ENCODE measurements at places on chromosomes 6 and 20.

DNA sequence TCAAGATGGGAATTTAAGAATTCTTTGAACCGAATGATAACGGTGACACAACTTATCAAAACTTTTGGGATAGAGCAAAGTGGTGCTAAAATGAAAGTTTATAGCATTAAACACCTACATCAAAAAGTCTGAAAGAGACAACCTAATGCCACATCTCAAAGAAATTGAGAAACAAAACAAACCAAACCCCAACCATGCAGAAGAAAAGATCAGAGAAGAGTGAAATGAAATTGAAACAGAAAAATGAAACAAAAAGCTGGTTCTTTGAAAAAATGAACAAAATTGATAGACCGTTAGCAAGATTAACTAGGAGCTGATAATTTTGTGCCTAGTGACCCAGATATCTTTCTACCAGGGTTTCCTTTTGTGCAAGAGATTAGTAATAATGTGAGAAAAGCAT, 248.0 kb upstream of the EYS start:
- DNase-seq, result no peak

- DNase-seq, result no peak
Measured at GRCh38 chr20:44405257-44405656, 49.8 kb downstream of the HNF4A start.

DNA sequence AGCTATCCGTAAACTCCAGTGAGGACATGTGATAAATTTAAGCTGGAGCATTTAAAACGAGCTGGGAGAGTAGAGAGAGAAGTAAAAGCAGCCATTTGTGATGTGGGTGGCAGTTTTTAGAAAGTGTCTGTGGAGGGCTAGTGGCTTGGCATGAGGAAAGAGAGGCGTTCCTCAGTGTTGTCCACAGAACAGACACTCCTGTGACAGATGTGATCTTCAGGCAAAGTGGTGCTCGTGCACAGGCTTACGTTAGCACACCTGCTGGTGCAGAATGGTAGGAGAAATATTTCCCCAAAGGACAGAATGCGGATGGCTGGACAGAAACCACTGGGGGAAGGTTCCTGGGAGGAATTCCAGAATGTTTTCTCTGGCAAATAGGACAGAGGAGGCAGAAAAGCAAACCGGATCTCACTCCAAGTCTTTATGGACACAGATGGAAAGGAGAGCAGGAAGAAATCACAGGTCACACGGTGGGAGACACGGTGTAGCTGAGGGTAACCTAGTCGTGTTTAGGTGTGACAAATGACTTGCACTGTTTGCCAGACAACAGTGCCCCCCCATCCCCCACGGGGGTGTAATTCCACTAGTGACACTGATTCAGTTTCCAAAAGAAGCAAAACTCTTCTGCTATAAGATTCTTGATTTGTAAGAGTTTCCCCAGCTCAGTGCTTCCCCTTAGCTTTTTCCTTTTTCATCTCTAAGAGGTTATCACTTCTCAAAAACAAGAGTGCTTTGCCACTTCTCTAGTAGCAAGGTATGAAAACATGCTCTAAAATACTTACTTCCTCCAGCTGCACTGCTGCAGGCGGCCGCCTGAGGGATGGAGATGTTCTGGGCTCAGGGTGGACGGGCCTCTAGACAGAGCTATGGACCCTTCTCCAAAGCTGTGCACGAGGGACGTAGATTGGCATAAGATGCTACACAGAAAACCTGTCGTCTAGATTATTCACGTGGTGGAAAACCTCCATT, 293.2 kb downstream of the QKI start:
- DNase-seq, result no peak

GRCh38 chr20:1619861-1620444, at the start of gene SIRPB1:
TSS of gene SIRPB1 (minus strand) at chr20:1620009. CDS start at chr20:1619944, 65 bp downstream.
- DNase-seq, result no peak

DNA sequence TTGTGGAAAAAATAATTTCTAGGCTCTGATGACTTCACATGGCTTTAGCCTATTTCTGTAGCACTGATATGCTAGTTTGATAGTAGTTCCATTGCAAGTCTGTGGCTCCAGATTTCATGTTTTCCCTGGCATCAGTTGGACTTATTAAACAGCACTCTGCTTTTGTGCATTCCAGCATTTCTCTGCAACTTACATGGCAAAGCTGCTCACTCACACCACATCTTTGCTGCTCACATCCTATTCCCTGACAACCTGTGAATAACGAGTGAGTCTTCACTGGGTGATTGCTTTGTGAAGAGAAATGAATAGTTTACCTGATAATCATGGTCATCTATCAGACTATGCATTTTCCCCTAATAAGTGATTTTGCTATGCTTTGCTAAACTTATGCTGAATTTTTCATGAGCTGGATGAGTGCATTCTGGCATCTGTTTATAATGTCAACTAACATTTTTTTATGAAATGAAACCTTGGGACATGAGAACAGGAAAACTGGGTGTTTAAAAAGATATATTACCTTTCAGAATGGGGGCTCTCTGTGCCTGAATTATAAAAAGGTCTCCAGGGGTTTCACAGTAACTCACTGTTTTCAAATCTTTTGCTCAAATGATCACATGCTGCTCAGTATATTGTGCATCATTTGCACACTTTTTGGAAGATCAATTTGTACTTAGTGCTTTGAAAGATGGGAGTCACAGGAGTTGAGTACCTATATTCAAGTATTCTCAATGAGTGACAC, 301.8 kb downstream of the TBC1D32 start:
- no peak for DNase-seq

DNA sequence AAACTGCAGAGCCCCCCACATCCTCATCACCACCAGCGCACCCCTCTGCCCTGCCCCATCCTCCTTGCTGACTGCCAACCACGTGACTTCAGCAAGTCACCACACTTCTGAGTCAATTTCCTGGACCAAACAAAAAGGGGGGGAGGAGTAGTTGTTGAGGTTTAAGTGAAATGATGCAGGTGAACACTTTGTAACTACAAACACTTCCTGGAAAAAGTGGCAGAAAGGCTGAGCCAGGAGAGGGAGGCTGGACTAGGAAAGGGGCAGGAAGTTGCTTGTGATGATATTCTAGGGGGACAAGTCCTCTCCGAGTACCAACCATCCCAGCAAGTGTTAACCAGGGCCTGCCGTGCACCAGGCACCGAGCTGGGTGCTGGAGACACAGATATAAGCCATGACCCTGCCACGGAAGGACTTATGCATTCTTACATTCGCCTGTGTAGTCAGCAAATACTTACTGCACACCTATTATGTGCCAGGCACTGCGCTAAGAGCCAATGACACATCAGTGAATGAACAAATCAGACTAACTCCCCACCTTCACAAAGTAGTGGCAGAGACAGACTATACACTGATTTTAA, 67.3 kb downstream of the PREX1 start:
- DNase-seq, result no peak

DNA sequence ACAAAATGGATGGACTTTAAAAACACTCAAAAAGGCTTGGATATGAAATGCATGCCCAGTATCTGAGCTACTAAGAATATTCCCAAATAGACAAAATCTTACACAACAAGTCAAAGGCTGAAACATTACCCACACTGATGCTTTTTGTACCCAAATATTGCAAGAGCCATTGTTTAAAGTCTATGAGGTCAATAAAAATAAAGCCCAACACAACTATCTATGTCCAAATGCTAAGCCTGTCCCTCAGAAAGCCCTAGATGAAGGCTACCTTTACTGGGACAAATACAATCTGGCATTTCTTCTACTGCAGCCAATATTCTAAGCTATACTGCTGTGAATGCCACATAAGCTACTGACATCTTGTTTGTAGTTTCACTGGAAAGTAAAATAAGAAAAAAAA, 54.3 kb downstream of the RALGAPA2 start:
- DNase-seq, result no peak

- DNase-seq, result no peak
Measured at GRCh38 chr6:18335948-18336347, 51.2 kb upstream of the RNF144B start.

- DNase-seq, result no peak
Measured at GRCh38 chr6:99016355-99016754, 68.6 kb upstream of the FBXL4 start.

GRCh38 chr20:58112017-58112781, 116.3 kb downstream of the ANKRD60 start:
- DNase-seq, result no peak

DNA sequence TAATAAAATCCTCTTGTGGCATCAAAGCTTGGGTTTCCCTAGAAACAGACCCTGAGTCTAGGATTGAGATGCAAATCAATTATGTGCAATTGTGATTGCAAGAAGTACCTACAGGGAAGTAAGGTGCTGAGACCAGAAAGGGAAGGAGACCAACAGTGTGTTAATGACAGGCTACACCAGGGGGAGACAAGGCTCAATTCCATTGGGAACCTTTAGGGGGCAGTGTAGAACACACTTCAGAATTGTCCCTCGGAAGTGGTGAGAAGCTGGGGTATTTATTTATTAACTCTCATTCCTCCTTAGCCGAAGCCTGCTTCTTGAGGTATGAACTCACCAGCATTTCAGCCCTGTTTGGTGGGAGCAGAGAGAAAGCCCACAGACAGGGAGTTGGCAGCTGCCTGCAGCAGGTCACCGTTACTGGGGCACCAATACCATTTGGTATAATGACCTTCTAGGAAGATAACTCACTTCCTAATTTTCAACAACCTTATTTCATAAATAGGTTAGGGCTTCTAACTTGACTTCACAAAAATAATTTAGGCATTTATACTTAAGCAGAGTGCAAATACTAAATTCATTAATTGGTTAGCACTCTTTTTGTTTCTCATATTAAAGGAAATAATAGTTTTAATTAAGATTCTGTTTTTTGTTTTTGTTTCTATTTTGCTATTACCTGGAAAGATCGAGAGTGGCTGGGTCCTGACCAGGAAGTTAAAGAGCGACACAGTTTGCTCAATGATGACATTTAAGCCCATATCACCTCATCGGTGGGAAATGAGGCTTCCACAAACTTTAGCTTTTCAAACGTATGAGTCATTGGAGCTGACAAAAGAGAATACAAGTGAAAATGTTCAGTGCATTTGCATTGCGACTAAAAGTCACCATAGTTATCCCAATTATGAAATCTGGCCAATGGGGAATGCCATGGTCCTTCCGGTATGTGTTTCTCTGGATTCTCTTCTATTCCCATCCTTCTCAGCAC, 94.8 kb downstream of the BTBD3 start:
- DNase-seq, result no peak

- no peak for DNase-seq
Measured at GRCh38 chr6:163327921-163328320, 86.6 kb upstream of the QKI start.

GRCh38 chr6:75893058-75893775, 144.2 kb downstream of the MYO6 start:
- no peak for DNase-seq

GRCh38 chr6:158631678-158632537, 12.6 kb downstream of the DYNLT1 start:
- no peak for DNase-seq

GRCh38 chr6:399785-400534, 8.4 kb downstream of the IRF4 start:
- DNase-seq, result no peak

DNA sequence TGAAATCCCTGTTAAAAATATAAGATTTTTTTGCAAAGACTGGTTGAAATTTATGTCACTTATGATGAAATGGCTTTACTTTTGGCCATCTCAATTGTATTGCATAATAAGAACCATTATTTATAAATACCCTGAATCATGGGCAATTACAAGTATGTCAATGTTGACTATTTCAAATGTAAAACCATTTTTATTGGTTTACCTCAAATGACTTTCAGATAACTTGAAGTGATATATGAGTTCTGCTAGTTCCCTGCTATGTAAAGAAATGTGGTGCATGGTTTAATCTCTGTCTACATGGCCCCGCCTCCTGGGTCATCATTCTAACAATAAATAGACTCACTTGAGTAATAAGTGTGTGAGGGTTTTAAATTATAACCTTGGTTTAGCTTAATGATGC, 275.6 kb upstream of the PREP start:
- DNase-seq, result no peak

DNA sequence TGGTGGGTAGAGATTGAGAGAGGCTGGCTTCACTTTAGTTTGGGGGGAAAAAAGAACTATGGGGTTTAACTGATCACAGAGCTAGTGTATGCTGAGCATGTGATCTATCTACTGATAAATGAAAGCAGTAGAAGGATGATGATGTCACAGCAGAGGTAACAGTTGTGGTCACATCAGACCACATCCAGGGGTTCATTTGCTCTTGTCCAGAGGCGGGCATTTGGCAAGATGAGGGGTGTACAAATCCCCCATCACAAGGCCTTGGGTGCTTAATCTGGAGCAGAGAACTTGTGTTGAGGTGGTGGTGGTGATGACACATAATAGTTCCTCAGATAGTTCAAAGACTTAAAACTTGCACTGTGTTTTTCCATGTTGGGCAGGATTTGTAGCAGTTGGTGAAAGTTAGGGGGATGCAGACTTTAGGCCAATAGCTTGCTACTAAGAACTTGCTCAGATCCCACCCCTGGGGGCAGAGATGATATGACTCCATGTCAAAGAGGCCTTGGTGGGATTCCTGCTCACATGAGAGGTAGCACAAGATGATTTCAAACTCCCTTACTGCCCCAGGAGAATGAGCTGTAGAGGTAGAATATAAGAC, 63.4 kb downstream of the PRDM1 start:
- DNase-seq, result no peak

DNA sequence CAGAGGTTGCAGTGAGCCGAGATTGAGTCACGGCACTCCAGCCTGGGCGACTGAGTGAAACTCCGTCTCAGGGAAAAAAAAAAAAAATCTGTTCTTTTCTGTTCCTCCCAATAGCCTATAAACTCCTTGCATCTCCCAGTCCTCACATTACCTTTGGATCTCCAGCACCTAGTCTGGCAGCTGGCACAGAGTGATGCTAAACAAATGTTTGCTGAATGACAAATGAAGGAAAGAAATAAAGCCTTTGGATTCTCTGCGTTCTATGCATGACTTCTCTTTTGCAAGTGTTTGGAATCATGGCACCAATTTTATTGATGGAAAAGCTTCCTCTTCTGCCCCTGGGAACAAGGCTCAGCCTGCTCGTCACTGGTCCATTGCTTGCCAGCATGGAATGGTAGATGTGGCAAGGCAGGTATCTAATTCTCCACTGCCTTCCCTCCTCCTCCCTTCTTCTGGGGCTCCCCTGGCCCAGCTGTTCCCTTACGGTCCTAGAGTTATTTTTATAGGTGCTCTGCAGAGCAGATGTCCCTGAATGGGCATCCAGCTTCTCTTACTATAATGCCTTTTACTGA, 53.6 kb upstream of the FYN start:
- DNase-seq, result no peak

- DNase-seq, result no peak
Measured at GRCh38 chr6:78489874-78490273, 377.5 kb upstream of the IRAK1BP1 start.

DNA sequence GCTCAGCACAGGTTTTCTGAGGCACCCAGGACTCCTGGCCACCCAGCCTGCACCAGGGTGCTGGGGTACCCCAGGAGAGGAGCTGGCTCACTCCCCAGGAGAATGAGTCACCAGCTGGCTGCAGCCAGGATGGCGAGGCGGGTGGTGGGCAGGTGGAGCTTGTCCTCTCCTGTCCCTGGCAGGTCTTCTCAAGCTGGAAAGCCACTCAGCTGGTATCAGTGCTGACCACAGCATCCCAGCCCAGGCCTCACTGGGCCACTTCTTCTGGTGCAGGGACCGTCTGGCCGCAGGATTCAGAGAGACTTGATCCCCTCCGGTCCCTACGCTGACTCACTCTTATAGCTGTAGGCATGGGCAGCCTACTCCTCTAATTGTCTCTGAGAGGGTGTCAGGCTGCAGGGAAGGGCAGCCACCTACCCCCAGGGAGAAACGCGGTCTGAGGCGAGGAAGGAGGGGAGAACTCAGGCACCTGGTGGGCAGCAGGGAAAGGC, 22.2 kb downstream of the TFEB start:
- peak; percentile 72 for DNase-seq

- no peak for DNase-seq
Measured at GRCh38 chr20:45448270-45448669, 21.3 kb upstream of the WFDC2 start.

GRCh38 chr6:16576451-16577368, 184.6 kb downstream of the ATXN1 start:
- DNase-seq, result no peak
